ENCODE measurements at places on chromosomes 2 and 18.

- no peak for DNase-seq
These were observed 115.7 kb downstream of the FAM210A start for GRCh38 chr18:13610555-13611141.

DNA sequence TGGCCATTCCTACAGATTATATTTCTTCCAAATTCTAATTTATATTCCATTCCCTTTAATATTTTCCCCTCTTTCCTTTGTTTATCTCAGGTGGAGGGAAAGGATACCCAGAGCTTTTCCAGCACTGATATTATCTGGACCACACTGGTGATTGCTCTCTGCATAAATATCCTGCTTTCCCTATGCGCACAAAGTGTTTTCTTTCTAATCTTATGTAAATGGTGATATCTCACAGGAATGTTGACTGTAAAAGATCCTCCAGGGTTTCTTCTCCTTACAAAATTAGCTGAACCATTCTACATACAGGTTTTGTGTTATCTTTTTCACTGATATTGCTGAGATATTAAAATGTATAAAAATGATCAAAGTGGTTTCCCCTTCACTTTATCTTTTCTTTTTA lies 59.1 kb upstream of the GALNT13 start:
- DNase-seq = no peak

DNA sequence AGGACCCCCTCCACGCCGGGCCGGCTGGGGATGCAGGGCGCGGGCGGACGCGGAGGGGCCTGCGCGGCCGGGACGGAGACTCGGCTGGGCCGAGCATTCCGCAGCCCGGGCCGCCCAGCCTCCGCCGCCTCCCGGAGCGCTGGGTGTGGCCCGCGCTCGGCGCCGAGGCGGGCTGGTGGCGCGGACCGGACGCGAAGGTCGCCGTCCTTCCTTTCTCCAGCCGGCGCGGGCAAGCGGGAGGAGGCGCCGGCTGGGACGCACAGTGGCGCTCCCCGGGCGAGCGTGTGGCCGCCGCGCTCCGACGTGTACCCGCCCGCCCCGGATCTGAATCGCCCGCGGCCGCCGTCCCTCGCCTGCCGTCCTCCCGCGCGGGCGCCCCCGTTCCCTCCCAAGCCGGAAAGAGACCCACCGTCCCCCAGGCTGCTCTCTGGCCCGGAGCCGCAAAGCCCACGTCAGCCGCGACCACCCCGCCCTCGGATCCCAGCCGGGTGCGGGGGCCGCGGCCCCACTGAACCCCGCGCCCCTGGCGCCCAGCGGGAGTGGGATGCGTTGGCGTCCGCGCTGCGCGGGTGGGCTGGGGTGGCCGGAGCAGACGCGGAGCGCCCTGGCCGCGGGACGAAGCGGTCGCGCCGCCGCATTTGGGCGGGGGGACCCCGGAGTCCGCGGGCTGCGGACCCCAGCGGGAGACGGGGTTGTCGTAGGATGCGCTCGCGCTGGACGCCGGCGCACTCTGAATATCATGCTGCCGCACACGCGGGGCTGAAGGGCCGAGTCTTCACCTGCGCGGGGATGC lies 634 bp downstream of the SPATS2L start:
- DNase-seq = peak; percentile 51

- no peak for DNase-seq
These were observed 37.1 kb upstream of the ASAP2 start for GRCh38 chr2:9169349-9170107.

DNA sequence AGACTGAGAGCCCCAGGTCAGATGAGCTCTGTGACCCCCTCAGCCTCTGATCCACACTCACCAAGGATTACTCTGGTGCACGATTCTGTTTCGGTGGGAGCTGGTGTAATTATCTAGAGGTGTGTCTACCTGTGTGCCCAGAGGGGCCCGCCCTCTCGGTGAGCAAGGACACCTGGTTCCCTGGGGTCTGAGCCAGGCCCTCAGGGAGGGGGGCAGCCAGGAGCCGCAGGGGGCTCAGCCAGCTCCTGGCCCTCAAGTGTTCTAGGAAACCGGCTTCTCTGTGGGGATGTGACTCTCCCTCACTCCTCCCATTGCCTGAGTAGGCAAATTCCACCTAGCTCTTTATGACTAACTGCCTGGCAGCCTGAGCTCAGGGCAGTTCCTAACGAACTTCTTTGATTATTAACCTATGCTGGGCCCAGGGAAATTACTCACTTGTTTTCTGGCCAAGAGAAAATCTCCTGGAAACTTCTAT lies 17.4 kb downstream of the AGAP1 start:
- peak; percentile 94 for DNase-seq
